ENCODE measurements at places on chromosomes 3 and 15. TPM values are rescaled to one million over a fixed set of nuclear protein-coding genes. Genes with fewer than 3 reads are reported as not detected.

Gene GABPB1
- total RNA-seq: 110 TPM

Gene SLC2A2
- total RNA-seq: not detected

Gene HACL1
- 29.6 TPM for total RNA-seq

Gene CORO2B
- 1.0 TPM for total RNA-seq

Gene STRA6
- total RNA-seq: not detected

Gene ZNF654
- total RNA-seq: 20.4 TPM

Gene C3orf80
- not detected for total RNA-seq

Gene GOLGA8Q
- total RNA-seq: 0.85 TPM

- DNase-seq: no peak
Observed at GRCh38 chr15:67776600-67776999, 48.7 kb upstream of the SKOR1 start.

DNA sequence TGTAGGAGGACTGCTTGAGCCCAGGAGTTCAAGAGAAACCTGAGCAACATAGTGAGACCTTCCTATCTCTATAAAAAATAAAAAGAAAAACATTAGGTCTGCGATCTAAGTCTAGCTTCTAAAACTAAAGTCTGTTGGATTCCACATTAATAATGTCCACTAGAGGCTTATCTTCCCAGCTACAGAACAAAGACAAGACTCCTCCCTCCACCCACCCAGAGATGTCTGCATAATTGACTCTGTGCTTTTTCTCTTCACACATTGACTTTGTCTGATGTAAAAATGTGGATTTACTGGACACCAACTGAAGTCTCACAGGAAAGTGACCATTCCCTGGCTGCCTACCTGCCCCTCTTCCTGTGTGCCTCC lies 91.8 kb downstream of the ATP10A start:
- no peak for DNase-seq

- no peak for DNase-seq
Observed at GRCh38 chr15:68787609-68788263, 33.0 kb downstream of the ANP32A start.

GRCh38 chr3:19738846-19739245 lies 195.2 kb downstream of the EFHB start:
- no peak for DNase-seq

DNA sequence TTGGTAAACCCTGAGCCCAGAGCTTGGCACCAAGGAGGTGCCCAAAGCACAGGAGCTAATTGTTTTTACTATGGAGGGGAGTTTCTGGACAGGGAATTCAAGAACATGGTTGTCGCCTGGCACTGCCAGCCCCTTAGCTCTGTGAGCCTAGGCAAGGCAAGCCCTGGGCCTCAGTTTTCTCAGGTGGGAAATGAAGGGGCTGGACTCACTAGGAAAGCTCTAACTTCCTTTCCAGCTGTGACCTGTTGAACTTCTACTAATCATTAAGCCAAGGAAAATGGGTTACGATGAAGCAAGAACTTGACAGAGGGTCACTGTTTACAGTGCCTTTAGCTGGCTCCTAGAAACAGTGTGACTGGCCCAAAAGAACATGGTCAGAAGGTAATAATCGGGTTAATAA lies 277.2 kb downstream of the SHQ1 start:
- no peak for DNase-seq

DNA sequence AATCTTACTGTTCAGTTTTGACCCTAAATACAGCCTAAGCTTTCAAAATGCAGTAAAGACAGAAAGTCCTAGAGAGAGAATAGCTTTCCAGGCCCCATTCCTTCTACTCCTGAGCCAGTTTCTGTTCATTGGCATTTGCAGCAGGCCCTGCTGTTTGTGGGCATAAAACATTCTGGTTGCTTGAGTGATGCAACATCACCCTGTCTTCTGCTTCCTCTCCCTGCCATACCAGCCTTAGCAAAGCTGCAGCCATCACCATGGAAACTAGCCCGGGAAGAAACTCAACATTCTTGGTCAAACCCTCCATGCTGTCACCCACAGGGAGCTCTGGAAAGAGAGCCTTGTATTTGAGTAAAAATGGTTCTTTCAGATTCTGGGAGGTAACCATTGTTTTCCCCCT lies 325.7 kb downstream of the MAGI1 start:
- no peak for DNase-seq

DNA sequence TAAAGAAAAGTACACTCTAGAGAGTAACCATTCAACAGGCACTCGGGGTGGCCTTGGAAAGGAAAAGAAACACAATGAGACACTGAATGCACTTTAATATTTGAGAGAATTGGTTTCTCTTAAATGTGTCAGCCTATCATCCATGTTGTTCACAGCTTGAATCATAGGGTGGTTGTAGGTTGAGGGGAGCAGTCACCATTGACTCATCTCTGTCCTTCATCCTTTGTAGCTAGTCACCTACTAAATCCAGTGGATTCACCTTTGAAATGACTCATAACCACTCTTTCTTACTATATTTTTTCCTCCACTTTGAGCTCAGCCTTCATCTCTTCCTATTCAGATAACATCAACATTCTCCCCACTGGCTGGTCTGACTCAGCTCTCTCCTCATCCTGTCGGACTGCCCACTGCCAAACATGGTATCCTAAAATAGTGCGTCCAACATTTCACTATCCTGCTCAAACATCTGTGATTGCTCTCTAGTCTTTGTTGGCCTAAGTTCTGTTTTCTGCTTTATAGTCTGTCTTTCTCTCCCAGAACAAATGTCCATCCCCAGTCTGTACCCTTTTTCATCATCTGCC lies 182.7 kb upstream of the GADL1 start:
- DNase-seq: peak; percentile 76

GRCh38 chr3:100274361-100274760 lies 13.6 kb downstream of the TBC1D23 start:
- DNase-seq: no peak

GRCh38 chr3:124837730-124838186 lies 49.4 kb downstream of the ITGB5 start:
- peak; percentile 86 for DNase-seq

DNA sequence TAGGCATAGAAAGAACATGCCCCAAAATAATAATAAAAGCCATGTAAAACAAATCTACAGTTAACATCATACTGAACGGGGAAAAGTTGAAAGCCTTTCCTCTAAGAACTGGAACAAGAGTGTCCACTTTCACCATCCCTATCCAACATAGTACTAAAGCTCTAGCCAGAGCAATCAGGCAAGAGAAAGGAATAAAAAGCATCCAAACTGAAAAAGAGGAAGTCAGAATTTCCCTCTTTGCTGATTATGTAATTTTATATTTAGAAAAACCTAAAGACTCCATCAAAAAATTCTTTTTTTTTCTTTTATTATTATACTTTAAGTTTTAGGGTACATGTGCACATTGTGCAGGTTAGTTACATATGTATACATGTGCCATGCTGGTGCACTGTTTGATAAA lies 661.6 kb upstream of the CBLB start:
- no peak for DNase-seq

DNA sequence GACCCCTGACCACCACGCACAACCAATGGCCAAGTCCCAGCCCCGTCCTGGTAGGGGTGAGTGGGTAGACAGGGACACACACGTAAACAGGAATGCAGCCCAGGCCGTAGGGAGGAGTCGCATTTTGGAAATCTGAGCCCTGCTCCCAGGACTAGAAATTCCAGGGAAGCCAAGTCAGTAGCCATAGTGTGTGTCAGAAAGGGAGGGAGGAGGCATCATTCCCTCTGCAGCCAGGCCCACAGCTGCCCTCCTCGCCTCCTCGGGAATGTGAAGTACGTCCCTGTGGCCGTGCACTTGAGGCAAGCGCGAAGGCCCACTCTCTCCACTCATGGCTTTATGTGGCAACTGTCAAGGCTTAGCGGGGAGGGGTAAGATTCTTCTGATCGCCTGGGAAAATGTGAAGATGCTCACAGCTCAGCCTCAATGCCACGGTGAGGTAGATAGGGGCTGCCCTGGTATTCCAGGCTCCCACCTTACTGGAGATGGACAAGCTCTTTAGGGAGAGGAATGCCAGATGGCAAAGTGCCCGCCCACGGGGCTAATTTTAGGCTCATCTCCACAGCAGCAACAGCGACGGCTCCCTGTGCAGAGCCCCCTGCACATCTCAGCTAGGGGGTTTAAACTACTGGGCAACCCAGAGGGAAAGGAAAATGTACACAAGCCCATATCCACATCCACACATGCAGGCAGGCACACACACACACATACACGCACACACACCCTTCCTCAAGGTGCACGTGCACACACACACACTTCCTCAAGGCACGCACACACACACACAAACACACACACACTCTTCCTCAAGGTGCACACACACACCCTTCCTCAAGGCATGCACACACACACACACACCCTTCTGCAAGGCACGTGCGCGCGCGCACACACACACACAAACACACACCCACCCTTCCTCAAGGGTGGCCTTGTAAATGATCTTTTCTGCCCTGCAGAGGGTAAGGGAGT lies 65.5 kb downstream of the ADCY5 start:
- no peak for DNase-seq

DNA sequence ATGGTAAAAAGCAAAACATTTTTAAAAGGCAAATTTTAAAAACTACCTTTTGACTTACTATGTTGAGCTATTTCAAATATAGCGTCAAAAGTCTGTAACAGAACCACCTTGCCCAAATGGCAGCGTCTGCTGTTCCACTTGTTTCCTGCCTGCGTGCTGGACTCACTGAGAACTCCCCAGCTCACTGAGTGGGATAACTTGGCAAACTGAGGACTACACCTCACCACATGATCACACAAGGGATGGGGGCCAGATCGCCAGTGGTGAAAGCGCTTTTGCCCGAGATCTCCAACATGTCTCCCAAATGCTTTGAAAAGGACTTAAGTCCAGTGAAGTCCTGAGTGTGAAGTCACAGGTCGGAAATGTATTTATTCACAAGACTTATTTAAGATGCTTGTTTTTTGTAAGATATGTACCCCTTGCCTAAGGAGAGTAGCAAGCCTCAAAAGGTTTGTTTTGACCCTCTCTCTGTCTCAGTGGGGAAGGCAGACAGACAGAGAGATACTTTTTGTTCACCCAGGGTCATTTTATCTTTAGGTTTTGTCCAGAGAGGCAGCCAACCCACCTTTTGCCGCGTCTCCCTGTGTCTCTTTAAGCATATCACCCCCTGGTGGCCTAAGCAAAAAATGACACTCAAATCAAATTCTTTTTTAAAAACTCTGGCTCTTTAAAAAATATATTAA lies 192.6 kb downstream of the PDZRN3 start:
- peak; percentile 49 for DNase-seq

DNA sequence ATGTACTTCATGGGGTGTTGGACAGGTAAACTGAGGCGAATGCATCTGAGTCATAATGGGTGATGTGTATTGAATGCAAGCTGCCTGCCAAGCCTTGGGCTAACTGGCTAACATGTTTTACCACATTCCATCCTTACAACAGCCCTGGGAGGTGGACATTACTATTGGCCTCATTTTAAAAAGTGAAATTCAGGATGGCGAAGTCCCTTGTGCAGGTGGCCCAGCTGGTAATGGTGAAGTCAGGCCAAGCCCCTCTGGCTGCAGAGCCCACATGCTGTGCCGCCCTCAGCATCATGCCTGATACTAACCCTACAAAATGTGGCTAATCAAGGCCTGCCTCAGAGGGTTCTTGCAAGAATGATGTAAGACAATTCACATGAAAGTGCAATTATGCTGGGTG lies 60.0 kb upstream of the CHD2 start:
- no peak for DNase-seq

GRCh38 chr15:63387748-63388493 lies 6.3 kb upstream of the CA12 start:
- no peak for DNase-seq

DNA sequence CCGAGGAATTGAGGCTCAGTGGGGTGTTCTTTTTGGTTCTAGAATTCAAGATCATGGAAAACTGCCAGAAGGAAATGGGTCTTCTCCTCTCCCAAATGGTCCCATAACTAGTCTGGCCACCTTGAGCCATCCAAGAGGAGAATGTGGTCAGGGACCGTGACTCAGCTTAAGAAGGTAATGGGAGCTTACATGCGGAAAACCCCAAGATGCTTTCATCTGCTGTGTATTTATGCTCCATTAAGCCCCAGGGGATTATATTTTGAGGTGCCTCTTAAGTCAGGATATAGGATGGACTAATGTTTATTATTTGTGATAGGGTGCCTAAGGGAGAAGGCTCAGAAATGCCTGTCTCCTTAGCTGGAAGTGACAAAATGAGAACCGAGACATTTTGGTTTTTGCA lies 39.2 kb upstream of the DLG1 start:
- no peak for DNase-seq

GRCh38 chr3:143786219-143787191 lies 61.8 kb downstream of the SLC9A9 start:
- no peak for DNase-seq

DNA sequence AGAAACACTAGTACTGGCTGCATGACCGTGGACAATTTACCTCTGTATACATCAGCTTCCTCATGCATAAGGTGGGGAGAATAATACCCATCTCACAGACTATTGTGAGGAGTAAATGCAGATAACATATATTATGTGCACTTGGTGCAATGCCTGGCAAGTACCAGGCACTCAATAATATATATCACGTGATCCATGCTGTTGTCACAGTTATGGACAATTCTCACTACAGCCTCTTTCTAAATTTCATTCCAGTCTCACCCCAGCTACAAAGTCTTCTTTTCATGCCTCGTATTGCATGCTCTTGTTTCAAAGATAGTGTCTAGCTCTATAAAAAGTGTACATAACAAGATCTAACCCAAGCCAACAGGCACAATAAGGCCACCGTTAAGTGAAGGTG lies 494.3 kb upstream of the ADAMTS9 start:
- DNase-seq: no peak

DNA sequence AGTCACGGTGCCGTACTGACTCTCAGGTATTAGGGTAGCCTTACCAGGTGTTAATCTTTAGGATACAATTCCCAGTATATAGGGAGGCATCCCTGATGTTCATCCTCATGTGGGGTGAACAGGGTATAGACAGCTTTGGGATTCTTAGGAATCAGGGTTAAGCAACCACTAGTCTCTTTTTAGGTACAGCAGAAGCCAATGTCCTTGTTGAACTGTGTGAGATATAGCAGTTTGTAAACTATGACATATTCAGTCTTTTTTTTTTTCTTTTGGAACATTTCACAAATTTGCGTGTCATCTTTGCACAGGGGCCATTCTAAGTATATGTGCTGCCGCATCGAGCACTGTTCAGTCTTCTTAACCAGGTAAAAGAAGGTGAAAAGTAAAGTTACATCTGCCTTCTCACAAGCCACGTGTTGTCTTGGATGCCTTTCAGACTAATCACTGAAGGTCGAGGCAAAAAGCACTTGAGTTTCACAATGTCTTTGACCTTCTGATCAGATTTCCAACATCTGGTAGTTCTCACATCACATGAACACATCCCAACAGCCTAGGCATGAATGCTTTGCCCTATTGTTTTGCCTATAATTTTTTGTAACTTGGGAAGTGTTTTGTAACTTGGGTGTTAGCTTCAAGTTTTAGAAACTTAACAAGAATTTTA lies 17.2 kb downstream of the TSEN2 start:
- DNase-seq: no peak

GRCh38 chr3:168220556-168220955 lies 124.8 kb upstream of the GOLIM4 start:
- no peak for DNase-seq

DNA sequence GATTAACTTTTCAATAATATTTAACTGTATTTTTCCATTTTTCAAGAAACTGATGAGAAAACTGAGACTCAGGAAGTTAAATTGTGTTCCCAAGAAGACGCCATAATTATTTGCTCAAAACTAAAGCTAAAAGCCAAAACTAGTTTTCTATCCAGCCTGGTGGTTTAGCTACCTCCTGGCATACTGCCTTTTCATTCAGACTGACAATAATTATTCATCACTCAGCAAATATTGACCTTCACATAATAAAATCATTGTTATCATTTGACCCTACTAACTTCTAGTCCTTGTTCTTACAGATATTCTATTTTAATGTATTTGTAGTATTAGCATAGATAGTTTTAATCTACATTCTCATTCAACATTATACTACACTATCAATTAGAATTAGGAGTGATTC lies 210.6 kb upstream of the GADL1 start:
- no peak for DNase-seq

Measured in dermis blood vessel endothelial cell (primary cell).